ENCODE measurements at places on chromosomes 13 and 19.

GRCh38 chr19:49920624-49921363 lies 8.2 kb upstream of the ATF5 start:
- no peak for DNase-seq

- DNase-seq = peak; percentile 2
Observed at GRCh38 chr19:36215276-36216123, 594 bp downstream of the ZNF146 start.

DNA sequence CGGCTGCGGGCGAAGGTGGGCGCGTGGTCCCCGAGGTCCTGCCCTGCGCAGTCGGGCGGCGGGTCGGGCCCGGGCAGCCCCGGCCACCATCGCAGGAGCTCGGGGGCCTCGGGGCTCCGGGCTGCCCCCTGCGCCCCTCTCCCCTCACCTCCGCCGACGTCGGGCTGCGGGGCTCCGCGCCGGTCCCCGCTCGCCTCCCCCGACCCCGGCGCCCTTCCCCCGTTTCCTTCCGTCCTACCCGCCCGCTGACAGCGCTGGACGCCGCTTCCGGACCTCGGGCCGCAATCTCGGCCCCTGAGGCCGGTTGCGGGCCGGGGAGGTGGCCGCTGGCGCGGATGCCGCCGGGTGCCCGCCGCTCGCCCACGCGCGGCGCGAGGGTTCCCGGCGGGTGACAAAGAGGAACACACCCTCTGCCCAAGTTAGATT lies 720 bp downstream of the FARP1 start:
- DNase-seq = no peak

DNA sequence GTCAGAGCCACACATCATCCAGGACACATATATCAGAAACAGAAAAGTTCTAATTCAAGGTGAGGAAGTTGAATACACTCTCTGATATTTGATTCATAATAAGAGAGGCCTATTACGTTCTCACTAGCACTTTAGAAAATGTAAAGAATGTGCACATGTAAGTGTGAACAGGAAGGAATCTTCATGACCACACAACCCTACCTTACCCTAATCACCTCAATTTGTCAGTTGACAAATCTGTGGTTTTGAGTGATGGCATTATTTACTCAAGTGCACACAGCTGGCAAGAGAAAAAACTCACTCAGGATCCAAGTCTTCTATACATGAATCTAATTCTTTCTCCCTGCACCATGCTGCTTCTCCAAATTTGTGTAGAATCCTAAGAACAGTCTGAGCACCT lies 445.8 kb downstream of the SUCLA2 start:
- DNase-seq = no peak

DNA sequence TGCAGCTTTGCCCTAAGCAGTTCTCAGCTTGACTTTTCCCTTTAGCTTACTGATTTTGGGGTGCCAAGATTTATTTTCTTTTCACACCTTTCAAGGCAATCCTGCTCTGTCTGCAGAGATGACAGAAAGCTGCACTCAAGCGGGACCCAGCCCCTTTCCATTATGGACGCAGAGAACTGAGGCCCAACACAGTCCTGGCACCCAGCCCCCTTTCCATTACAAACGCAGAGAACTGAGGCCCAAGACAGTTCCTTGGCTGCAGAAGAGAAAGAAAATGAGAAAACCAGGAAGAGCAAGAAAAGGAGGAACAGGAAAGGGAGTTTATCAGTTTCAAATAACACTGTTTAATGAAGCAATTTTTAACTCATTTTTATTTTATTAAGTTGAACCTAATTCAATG lies 36.8 kb upstream of the ATP11A start:
- DNase-seq = no peak
